ENCODE measurements at places on chromosomes 7 and 10.
A peak's percentile ranks its signal among the peaks of the same experiment; 100 is the strongest.

- DNase-seq, result no peak
Observed at GRCh38 chr10:101769541-101770180, 6.3 kb downstream of the FGF8 start.

DNA sequence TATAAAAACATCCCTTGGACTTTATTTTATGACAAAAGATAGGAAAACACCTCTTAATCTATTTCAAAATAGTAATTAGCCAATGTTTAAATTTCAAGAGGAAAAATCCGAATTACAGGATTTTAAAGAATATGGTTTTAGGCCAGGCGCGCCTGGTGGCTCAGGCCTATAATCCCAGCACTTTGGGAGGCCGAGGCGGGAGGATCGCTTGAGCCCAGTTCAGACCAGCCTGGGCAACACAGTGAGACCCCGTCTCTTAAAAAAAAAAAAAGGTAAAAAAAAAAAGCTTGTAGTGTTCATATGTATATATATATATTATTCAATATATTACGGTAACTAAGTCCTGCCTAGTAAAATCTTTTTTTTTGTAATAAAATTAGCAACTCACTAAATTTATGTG is 1.4 kb downstream of the BNIP3 start:
- DNase-seq, result no peak

- DNase-seq, result no peak
Observed at GRCh38 chr10:35359056-35359455, 22.7 kb downstream of the CCNY start.

GRCh38 chr7:12703881-12704280 is 16.4 kb downstream of the ARL4A start:
- no peak for DNase-seq

GRCh38 chr10:66625709-66626590 is 299.9 kb upstream of the LRRTM3 start:
- DNase-seq, result no peak

- no peak for DNase-seq
Observed at GRCh38 chr10:86524225-86524962, 2.8 kb upstream of the WAPL start.

DNA sequence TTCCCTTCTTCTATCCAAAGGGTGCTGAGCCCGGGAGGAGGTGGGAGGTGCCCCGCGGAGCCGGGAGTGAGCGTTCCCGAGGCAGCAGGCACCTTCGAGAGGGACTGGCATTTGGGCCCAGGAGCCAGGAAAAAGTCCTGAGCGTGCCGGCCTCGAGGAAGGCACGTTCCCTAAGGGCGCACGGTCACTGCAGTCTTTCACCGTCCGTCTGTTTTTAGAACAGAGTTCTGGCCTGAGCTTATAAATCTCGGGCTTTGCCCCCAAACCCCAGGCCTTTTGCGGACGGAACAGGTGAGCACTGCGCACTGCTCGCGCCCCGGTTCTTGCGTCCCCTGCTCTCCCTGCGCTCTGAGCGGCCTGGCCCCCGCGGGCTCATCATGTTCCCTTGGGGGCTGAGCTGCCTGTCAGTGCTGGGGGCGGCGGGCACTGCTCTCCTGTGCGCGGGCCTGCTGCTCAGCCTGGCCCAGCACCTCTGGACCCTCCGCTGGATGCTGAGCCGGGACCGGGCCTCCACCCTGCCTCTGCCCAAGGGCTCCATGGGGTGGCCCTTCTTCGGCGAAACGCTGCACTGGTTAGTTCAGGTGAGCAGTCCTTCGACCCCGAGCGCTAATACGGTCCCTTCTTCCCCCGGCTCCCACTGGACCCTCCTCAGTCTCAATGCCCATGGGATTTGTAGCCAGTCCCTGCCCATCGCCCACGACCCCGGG is 442 bp downstream of the CYP26C1 start:
- DNase-seq, result no peak

GRCh38 chr10:30294476-30295240 is 54.4 kb downstream of the MTPAP start:
- DNase-seq, result peak; percentile 31

DNA sequence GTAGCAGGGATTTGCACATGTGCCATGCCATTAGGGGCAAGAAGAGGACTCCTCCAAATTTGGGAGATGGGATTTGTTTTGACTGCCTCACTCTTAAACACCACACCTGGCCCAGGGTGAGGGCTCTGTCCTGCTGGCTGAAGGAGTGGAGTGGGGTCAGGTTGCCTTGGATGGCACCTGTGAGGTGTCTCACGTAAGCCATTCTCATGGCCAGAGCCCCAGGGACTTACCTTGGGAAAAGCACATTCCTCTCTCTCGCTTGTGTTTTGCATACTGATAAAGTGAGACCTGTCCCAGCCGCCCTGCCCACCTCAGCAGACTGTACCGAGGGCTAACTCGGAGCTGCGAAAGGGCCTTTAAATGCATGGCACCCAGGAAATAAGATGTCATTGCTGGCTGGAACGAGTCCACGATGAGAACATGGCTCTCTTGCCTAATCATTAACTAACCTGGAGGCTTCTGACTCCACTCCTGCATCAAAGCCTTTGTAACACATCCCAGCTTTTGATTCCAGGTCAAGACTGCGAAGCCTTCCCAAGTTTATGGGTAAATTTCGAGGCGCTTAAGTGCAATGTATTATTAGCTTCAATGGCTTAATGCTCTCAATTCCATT is 184.0 kb upstream of the RNF32 start:
- no peak for DNase-seq

DNA sequence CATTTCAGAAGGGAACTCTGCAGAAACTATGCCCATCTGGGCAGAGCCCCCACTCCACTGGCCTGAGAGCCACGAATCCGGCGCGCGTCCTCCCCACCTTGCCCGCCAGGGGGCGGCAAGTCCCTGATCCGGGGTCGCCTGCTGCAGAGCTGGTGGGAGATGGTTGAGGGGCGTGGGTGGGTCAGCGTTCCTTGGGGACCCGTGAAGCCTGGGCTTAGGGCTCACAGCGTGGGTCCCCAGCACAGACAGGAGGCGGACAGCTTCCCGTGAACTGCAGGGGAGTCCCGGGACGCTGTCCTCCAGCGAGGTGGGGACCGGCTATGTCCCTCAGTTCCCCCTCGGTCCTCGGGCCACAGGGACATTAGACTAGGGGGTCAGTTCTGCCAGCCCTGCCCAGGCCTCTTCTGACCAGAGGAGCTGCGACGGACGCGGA is 585 bp upstream of the POP7 start:
- peak; percentile 38 for DNase-seq

GRCh38 chr10:121823993-121824463 is 103.8 kb downstream of the ATE1 start:
- peak; percentile 0 for DNase-seq

- DNase-seq, result peak; percentile 11
Observed at GRCh38 chr7:15199482-15199881, 296.9 kb upstream of the DGKB start.

GRCh38 chr10:14578060-14578952 is 196.4 kb downstream of the FAM107B start:
- no peak for DNase-seq

- DNase-seq, result no peak
Observed at GRCh38 chr10:69446229-69446628, 5.0 kb upstream of the TSPAN15 start.

- DNase-seq, result peak; percentile 7
Observed at GRCh38 chr7:43520201-43520600, 62.7 kb upstream of the STK17A start.

DNA sequence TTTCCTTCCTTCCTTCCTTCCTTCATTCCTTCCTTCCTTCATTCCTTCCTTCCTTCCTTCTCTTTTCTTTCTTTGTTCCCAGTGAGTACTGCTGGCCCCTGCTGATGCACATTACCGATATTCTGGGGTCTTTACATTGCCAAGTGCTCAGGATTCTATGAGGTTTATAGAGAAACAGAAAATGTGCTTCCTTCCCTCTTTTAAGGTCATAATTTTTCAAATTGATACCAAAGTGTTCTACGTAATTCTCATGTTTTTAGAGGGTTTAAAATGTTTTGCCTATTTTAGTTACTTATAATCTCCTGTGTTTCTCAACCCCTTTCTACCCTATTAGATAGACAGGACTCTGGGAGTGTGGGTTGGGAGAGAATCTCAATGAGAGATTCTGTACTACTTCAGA is 291.2 kb downstream of the HDAC9 start:
- no peak for DNase-seq

- no peak for DNase-seq
Observed at GRCh38 chr10:59631237-59631636, 78.4 kb downstream of the SLC16A9 start.

GRCh38 chr7:102095321-102096011 is 191.2 kb upstream of the SH2B2 start:
- no peak for DNase-seq

DNA sequence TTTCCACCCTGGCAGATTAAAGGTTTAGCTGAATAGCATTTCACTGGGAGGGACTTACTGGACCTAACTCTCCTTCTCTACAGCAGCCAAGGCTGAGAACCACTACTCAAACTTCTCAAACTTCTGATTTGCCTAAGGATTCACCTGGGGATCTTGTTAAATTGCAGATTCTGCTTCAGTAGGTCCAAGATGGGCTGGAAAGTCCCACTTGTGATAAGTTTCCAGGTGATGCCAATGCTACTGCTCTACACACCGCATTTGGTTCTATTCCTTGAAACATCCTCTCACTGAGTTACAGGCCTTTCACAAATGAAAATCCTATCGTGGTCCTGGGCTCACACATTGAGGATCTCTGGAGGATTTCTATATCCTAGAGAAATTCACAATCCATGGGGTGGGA is 147.9 kb downstream of the CHCHD3 start:
- DNase-seq, result no peak

- no peak for DNase-seq
Observed at GRCh38 chr10:802506-802905, 113.0 kb upstream of the DIP2C start.

DNA sequence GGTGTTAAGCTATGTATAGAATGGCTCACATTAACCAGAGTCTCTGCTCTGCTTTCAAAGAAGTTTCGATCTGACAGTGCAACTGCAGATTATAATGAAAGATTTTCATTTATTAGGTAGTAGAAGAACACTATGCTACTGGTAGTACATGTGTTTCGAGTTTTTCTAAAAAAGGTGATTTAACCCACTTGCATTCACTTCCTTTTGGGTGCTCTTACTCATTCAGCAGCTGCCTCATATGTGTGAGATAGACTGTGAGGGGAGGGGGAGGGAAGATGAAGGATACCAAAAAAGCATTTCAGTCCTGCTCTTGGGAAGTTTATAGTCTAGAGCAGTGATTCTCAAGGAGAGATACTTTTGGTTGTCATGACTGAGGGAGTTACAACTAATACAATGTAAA is 20.4 kb downstream of the PLEKHA8 start:
- DNase-seq, result no peak

DNA sequence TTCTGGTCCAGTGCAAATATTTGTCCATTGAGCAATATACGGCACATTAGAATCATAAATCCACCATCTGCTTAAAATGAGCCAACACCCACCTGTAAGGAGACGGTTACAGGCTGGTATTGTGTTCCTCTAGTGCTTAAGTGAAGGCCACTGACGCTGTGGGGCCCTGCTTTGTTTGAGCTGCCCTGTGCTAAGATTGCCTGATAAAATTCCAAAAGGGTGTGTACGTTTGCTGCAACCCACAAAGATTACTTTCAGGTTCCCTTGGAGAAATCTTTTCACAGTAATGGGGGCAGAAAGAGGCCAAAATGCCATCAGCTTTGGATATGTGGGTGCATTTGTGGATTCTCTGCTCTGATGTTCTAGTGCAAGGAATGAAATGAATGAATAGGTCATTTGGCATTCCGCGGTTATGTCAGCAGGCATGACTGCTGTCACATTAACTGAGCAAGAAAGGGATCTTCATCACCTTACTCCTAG is 34.4 kb downstream of the AGR3 start:
- DNase-seq, result no peak

- no peak for DNase-seq
Observed at GRCh38 chr7:107179326-107180164, 10.7 kb downstream of the HBP1 start.

- DNase-seq, result no peak
Observed at GRCh38 chr10:33382921-33383713, 48.6 kb upstream of the NRP1 start.

DNA sequence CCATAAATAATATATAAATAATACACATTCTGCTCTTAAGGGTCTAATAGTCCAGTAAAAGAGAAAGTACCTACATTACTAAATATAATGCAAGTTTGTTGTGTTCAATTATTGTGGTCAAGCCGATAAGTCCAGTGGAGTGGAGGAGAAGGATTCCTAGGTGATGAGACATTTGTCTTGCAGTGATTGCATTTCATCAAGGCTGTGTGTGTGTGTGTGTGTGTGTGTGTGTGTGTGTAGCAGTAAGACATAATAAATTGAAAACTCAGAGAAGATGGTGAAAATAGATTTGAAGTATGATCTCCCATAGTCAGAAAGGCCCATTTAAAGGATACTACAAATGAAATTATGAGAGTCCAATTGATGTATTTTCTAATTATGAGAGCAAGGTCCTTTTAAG is 192.5 kb upstream of the SEMA3C start:
- no peak for DNase-seq

DNA sequence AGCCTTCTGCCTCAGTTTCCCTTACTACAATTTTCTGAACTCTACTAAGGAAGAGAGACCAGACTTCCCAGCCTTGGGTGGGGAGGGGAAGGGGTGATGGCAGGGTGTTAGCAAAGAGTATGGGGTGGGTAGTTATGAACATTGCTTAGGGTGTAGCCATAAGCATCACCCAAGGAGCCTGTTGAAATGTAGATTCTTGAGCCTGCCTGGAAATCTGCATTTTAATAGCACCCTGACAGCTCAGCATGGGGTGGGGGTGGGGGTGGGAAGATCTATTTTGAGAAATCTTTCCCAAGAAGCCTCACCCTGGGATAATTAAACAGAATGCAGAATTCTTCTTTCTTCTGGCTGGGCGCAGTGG is 164.8 kb downstream of the NRF1 start:
- DNase-seq, result no peak

DNA sequence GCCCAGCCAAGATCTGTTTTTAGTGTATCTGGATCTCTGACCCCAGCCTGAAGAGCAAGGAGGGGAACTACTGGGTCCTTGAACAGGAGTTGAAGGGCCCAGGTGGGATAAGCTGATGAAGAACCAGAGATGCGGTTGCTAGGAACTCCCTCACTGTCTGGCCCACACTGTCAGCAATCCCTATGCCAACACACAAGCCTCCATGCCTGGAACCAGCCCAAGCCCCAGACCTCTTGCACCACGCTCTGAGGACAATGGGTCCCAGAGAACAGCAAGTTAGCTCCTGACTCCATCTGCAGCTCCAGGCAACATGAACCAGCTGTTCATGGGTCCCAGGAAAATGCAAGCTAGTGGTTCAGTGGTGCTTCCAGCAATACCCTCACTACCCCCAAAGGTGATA is 2.4 kb downstream of the NAT16 start:
- DNase-seq, result no peak

- DNase-seq, result no peak
Observed at GRCh38 chr7:150924369-150924781, 53.7 kb downstream of the KCNH2 start.

GRCh38 chr10:6769704-6770417 is 189.8 kb upstream of the PRKCQ start:
- DNase-seq, result no peak

GRCh38 chr7:10537764-10538163 is 435.9 kb upstream of the PHF14 start:
- no peak for DNase-seq

GRCh38 chr7:45890902-45891461 is 2.7 kb downstream of the IGFBP1 start:
- DNase-seq, result no peak
